Nephron progenitor cell (in vitro differentiated cells): ENCODE measurements at places on chromosomes 16 and 17.
A peak's percentile ranks its signal among the peaks of the same experiment; 100 is the strongest.

DNA sequence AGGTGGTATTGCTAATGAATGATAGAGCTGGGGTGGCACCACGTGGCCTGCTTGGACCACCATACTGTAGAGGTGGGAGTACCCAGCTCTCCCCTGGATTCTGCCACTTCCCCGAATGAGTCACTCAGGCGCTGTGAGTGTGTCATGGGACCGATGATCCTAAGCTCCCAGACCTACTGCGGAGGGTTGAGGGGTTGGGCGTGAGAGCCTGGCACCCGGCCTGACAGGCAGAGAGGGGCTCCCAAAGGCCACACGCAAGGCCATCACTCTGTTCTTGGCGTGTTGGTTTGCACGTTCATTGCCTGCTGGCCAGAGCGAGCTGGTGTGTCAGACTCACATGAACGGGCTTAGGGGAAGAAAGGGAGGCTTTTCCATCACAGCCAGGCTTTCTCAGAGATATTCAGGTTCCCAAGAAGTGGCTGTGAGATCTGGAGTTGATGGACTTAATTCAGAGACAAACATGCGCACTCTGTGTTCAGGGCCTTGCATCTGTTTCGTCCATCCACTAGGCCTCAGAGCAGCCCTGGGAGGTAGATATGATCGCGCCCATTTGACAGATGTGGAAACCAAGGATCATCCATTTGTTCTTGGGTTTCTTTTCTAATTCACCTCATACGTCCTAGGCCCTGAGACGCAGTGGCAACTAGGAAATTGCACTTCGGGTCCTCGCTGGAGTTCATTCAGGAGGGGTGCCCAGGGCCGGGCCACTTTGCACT, 41.4 kb downstream of the CMIP start:
- peaks cover 6% of the 10 kb centered on the region for H3K36me3 ChIP-seq
- no peak for DNase-seq
- H3K4me1 ChIP-seq, result peaks cover 78% of the 10 kb centered on the region
- H3K4me3 ChIP-seq, result no peak overlapping the region

DNA sequence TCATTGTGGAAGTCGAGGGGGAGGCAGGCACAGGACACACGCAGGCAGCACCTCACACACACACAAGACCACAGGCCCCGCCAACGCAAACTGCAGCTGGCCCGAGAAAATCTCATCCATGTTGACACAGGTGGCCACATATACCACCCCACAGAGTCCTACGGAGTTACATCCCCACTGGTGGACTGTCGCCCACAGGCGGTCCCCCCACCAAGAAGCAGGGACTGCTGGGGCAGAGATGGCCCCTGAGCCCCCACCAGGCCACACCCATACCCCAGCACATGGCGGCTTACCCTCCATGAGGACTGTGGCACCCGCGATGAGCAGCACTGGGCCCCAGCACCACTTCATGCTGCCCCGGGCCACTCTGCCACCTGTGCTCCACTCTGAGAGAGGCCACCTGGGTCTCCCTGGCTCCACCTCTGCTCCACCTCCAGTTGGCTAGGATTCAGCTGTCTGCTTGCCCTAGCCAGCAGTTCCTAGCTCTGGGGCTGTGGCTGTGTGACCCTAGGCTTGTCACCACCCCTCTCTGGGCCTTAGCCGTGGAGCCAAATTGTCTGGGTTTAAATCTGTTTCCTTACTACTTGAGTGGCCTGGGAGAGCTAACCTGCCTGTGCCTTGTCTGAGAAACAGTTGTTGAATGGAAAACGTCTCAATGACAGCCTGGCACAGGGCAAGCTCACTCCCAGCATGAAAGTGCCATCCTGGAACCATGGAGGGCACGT, at the start of gene PRSS53:
TSS of gene PRSS53 (minus strand) at position 485 of the 725 bp plus-strand sequence. CDS start at position 351, 134 bp downstream.
- DNase-seq, result no peak
- H3K4me1 ChIP-seq, result peaks cover 12% of the 10 kb centered on the region
- H3K36me3 ChIP-seq, result peaks cover 14% of the 10 kb centered on the region
- no peak within 1 kb of the TSS for H3K27ac ChIP-seq

GRCh38 chr17:50051606-50052005, 4.3 kb upstream of the ITGA3 start:
- peaks cover 20% of the 10 kb centered on the region for H3K27me3 ChIP-seq
- H3K27ac ChIP-seq, result peak overlapping the region; percentile 42
- DNase-seq, result no peak
- no peaks in the 10 kb centered on the region for H3K36me3 ChIP-seq
- no peak overlapping the region for H3K4me3 ChIP-seq

GRCh38 chr17:10733666-10734065, 3.8 kb upstream of the TMEM220 start:
- peaks cover 28% of the 10 kb centered on the region for H3K4me1 ChIP-seq
- DNase-seq, result no peak
- no peak overlapping the region for H3K27ac ChIP-seq
- no peak overlapping the region for H3K4me3 ChIP-seq

- peaks cover 2% of the 10 kb centered on the region for H3K27me3 ChIP-seq
- no peak overlapping the region for H3K4me3 ChIP-seq
- no peak for DNase-seq
- H3K27ac ChIP-seq, result peak overlapping the region; percentile 14
- H3K4me1 ChIP-seq, result peaks cover 22% of the 10 kb centered on the region
These were observed 50.5 kb downstream of the SEC14L1 start for GRCh38 chr17:77191244-77191643.

DNA sequence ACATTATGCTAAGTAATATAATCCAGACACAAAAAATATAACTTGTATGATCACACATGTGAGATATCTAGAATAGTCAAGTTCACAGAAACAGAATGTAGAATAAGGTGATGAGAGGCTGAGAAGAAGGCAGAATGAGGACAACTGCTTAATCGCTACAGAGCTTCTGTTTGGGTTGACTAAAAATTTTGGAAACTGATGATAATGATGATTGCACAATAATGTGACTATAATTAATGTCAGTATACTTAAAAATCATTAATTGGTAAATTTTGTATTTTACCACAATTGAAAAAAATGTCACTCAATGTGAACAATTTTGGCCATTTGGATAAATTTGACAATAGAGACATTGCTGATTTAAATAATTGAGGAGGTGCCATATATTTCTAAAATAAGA, 1374.4 kb upstream of the CDH8 start:
- H3K4me3 ChIP-seq, result no peak overlapping the region
- H3K4me1 ChIP-seq, result no peaks in the 10 kb centered on the region
- no peaks in the 10 kb centered on the region for H3K36me3 ChIP-seq
- DNase-seq, result no peak
- H3K27ac ChIP-seq, result no peak overlapping the region

GRCh38 chr17:73301369-73301768, 10.4 kb downstream of the CDC42EP4 start:
- H3K27ac ChIP-seq, result no peak overlapping the region
- no peak overlapping the region for H3K4me3 ChIP-seq
- no peak for DNase-seq
- H3K4me1 ChIP-seq, result peaks cover 56% of the 10 kb centered on the region
- H3K36me3 ChIP-seq, result peaks cover 27% of the 10 kb centered on the region
- H3K27me3 ChIP-seq, result no peaks in the 10 kb centered on the region

GRCh38 chr17:34173241-34173640, 81.8 kb upstream of the CCL2 start:
- H3K36me3 ChIP-seq, result no peaks in the 10 kb centered on the region
- H3K4me3 ChIP-seq, result no peak overlapping the region
- DNase-seq, result no peak
- no peak overlapping the region for H3K27ac ChIP-seq
- H3K4me1 ChIP-seq, result peaks cover 28% of the 10 kb centered on the region

DNA sequence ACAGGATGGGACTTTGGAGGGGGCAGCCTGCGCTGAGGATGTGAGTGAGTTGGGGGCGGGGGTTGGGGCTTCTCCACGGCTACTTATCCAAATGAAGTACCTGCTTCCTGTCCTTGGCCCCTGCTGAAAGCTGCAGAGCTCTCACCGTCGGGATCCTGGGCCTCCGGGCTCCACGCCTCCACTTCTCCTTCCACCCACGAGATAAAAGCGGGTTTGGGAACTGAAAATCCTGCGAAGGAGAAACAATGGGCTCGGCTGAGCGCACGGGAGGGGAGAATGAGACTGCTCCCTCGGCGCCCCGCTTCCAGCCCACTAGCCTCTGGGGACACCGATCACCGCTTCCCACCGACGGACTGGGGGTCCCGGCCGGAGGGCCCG, 486 bp downstream of the ZNF785 start:
- peaks cover 44% of the 10 kb centered on the region for H3K36me3 ChIP-seq
- no peak overlapping the region for H3K27ac ChIP-seq
- peaks cover 38% of the 10 kb centered on the region for H3K4me1 ChIP-seq
- DNase-seq, result no peak
- peak overlapping the region; percentile 87 for H3K4me3 ChIP-seq
- no peaks in the 10 kb centered on the region for H3K27me3 ChIP-seq

GRCh38 chr17:21539146-21539545, 153.2 kb upstream of the KCNJ18 start:
- H3K36me3 ChIP-seq, result peaks cover 30% of the 10 kb centered on the region
- H3K27me3 ChIP-seq, result no peaks in the 10 kb centered on the region
- no peak overlapping the region for H3K27ac ChIP-seq
- H3K4me1 ChIP-seq, result no peaks in the 10 kb centered on the region
- no peak overlapping the region for H3K4me3 ChIP-seq
- DNase-seq, result no peak

GRCh38 chr17:35521150-35521549, 16.3 kb downstream of the SLFN12L start:
- DNase-seq, result no peak
- no peaks in the 10 kb centered on the region for H3K36me3 ChIP-seq
- H3K4me1 ChIP-seq, result no peaks in the 10 kb centered on the region
- H3K27me3 ChIP-seq, result peaks cover 70% of the 10 kb centered on the region

DNA sequence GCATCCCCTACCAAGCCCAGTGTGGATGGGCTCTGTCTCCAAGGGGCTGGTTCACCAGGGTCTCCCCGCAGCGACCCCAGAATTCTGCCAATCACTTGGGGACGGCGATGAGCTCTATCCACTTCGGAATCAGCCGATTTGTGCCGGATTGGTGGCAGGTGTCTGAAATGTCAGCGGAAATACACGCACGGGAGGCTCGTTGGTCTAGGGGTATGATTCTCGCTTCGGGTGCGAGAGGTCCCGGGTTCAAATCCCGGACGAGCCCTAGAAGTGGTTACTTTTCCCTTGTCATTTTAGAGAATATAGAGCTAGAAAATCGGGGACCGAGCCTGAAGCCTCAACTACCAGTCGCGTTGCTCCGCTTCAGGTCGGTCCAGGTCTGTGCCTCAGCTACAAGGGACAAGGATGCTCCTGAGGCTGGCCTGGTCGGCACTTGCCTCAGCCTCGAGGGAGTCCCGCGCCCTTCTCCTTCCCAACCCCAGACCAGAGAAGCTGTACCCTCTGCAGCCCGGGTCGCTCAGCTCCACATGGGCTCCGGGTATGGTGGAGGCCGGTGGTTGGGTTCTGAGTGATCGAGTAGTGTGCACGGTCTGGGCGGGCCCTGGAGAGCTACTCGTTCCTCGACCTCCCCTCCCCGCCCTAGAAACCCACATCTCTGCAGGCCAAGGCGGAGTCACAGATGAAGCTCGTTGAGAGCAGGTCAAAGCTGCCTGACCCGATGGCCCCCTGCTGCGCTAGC, 16.0 kb upstream of the OR1F1 start:
- peaks cover 27% of the 10 kb centered on the region for H3K4me1 ChIP-seq
- H3K36me3 ChIP-seq, result no peaks in the 10 kb centered on the region
- H3K27ac ChIP-seq, result no peak overlapping the region
- H3K27me3 ChIP-seq, result peaks cover 97% of the 10 kb centered on the region

- H3K36me3 ChIP-seq, result no peaks in the 10 kb centered on the region
- peaks cover 25% of the 10 kb centered on the region for H3K27me3 ChIP-seq
- H3K4me1 ChIP-seq, result no peaks in the 10 kb centered on the region
- no peak for DNase-seq
These were observed 11.9 kb upstream of the PVALEF start for GRCh38 chr17:81153340-81153803.

GRCh38 chr16:54361246-54361645, 74.7 kb upstream of the IRX3 start:
- DNase-seq, result no peak
- H3K27ac ChIP-seq, result no peak overlapping the region
- H3K27me3 ChIP-seq, result peaks cover 62% of the 10 kb centered on the region
- H3K4me1 ChIP-seq, result peaks cover 44% of the 10 kb centered on the region

DNA sequence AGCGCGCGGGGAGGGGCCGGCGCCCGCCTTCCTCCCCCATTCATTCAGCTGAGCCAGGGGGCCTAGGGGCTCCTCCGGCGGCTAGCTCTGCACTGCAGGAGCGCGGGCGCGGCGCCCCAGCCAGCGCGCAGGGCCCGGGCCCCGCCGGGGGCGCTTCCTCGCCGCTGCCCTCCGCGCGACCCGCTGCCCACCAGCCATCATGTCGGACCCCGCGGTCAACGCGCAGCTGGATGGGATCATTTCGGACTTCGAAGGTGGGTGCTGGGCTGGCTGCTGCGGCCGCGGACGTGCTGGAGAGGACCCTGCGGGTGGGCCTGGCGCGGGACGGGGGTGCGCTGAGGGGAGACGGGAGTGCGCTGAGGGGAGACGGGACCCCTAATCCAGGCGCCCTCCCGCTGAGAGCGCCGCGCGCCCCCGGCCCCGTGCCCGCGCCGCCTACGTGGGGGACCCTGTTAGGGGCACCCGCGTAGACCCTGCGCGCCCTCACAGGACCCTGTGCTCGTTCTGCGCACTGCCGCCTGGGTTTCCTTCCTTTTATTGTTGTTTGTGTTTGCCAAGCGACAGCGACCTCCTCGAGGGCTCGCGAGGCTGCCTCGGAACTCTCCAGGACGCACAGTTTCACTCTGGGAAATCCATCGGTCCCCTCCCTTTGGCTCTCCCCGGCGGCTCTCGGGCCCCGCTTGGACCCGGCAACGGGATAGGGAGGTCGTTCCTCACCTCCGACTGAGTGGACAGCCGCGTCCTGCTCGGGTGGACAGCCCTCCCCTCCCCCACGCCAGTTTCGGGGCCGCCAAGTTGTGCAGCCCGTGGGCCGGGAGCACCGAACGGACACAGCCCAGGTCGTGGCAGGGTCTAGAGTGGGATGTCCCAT, 232.8 kb downstream of the SEC14L1 start:
- no peaks in the 10 kb centered on the region for H3K36me3 ChIP-seq
- DNase-seq, result peak; percentile 53
- peak overlapping the region; percentile 99 for H3K4me3 ChIP-seq
- H3K27me3 ChIP-seq, result peaks cover 3% of the 10 kb centered on the region

- no peak overlapping the region for H3K4me3 ChIP-seq
- no peak for DNase-seq
- H3K27me3 ChIP-seq, result no peaks in the 10 kb centered on the region
- H3K36me3 ChIP-seq, result peaks cover 34% of the 10 kb centered on the region
- peaks cover 69% of the 10 kb centered on the region for H3K4me1 ChIP-seq
These were observed 23.0 kb downstream of the RARA start for GRCh38 chr17:40331743-40332641.

DNA sequence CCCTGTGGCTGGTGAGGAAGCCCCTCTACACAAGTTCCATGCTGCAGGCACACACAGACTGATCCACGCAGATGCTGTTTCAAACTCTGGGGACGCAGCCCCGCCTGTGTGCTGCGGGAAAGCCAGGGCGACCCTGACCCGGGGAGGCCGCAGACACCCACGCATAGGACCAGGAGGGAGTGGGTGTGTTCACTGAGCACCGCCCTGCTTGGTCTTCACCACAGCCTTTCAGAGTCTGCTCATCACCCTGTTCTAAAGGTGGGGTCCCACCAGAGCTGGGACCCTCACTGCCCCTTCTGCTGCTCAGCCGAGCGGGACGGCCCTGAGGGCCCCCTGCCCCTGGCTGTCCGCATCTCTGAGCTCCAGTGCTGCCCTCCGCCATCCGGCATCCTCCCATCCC, 7.5 kb downstream of the TSPAN10 start:
- no peak overlapping the region for H3K4me3 ChIP-seq
- DNase-seq, result no peak
- H3K27ac ChIP-seq, result no peak overlapping the region
- H3K4me1 ChIP-seq, result peaks cover 7% of the 10 kb centered on the region
